ENCODE measurements at places on chromosomes 11 and 22.
A peak's percentile ranks its signal among the peaks of the same experiment; 100 is the strongest.

DNA sequence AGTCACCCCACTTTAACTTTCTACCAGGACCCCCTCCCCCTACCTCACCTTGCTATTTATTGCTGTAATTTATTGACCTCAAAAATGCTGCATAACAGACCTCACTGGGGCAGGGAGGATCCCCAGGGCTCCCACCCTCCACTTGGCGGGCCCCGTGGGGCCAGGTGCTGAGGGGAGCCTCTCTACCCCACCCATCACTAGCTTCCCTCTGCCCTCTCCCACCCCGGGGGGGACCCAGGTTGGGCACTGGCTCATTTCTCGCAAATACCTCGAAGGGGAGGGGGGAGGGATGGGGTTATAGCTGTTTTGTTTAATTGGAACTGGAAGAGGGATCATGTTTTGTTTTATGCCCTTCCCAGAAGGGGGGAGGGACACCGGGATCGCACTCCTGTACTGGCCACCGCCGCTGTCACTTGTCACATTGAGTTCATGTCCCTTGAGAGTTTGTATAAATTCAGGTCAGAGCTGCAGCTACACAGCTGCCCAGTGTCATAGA is 16.3 kb upstream of the TMEM191C start:
- DNase-seq, result no peak

- no peak for DNase-seq
Measured at GRCh38 chr11:32836946-32837345, 7.2 kb downstream of the PRRG4 start.

DNA sequence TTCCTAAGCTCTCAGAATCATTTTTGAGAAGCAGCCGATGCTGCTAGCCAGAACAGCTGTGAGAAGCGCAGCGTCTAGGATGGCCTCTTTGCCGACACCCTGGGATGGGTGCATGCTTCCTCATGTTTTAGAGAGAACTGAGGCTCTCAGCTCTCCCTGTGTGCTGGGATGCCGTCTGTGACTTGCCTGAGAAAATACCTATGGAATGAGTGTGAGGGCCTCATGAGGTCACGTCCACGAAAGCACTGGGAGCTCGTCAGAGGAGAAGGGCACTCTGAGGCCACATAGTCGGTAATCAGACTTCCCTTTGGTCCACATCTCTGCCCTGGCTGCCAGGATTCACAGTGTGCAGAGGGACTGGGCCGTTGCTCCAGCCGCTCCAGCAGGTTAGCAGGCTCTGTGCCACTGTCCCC is 54.7 kb downstream of the MICAL3 start:
- peak; percentile 99 for DNase-seq

GRCh38 chr22:29152045-29152953 is 53.4 kb upstream of the EMID1 start:
- no peak for DNase-seq

- DNase-seq, result no peak
Measured at GRCh38 chr11:36399745-36400144, 103.7 kb downstream of the PRR5L start.

GRCh38 chr11:131253142-131253655 is 117.2 kb upstream of the NTM start:
- no peak for DNase-seq

- peak; percentile 24 for DNase-seq
Measured at GRCh38 chr11:19561011-19561410, 151.6 kb upstream of the NAV2 start.

DNA sequence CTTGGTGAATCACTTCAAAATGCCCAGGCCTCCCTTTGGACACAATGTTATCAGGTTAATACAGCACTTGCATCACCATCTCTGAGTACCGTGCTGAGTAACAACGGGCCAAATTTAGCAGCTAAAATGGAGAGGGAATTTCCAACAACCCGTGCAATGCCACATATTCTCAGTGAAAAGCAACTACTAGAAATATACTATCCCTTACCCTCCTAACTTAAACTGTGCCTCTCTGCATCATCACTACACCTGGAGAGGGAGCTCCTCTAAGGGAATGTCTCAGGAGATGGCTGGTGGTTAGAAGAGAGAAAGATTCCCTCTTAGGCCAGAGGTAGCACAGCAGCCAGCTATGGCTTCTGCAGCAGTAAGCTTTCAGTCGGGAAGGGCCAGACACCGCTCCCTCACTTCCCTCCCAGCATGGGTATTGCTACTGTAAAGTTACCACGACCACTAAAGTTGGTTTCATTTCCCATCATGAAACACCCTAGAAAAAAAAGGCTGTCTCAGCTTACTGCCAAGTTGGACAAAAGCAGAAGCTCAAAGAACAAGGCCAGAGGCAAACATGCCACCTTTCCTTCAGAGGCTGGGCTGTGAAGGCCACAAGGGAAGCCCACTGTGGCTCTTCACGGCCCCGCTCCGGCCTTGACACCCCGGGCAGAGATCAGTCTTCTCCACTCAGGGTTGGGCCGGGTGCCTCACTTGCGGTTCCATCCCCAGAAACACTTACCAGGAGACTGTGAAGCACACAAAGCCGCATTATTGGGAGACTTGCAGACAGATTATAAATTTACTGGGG is 3.9 kb downstream of the MAML2 start:
- DNase-seq, result peak; percentile 84

DNA sequence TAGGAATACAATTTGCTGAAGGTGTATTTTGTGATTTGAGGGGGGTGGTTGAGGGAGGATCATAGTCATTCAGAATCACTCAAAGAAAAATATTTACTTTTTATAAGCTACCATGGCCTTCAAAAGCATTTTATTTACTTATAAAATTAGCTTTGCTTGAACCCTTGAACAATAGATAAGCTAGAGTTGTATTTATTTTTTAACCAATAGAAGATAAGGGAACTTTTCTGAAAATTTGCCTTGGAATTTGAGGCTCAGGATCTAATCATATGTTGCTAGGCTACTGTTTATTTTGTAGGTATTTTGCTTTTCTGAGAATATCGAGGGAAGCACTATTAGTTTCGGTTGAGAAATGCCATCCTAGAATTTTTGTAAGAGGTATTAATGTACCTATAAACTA is 82.1 kb downstream of the EMSY start:
- no peak for DNase-seq

DNA sequence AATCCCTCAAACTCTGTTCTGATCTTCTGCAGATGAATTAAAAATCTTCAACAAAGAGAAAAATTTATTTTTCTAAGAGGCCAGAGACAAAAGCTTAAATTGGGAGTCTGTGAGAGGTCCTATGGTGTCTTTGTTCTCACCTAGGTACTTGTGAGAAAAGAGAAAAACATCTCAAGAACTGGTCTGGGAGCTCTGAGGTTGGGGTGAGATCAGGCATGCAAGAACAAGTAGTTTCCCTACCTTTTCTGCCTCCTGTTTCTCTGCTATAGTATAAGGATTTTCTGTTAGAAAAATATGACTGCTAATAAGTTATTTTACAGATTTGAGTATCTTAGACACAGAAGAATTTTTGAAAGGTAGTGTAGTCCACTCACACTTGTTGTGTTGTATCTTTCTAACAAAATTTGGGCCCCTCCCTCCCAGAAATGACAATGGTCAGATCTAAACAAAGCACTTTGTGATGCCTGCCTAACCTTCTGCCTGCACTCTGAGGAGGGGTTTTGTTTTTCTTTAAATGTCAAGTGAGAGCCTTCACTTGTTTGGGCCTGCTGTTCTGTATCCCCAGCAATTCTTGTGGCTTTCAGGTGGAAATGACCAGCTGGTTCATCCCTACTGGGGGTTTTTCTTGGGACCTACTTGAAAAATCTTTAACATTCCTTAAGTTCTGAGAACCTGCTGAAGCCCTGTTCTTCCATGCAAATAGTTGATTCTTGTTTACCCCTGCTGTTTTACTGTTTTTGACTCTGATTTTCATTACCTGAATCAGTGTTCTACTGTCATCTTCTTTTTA is 13.6 kb upstream of the OR51S1 start:
- no peak for DNase-seq

DNA sequence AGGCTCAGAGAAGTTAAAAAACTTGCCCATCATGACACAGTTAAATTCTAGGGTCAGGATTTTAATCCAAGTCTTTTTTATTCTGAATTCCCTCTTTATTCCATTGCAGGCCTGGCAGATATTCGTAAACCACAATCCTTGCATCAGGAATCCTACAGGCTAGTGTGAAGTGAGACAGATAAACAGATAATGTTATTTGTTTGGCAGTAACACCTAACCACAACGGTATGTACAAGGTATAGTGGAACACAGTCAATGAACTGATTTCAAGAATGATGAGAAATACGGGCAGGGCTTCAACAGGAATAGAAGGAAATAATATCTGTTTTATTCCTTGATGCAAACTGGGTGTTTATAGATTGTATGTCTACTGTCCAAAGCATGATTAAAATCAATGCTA is 32.0 kb upstream of the NARS2 start:
- no peak for DNase-seq

DNA sequence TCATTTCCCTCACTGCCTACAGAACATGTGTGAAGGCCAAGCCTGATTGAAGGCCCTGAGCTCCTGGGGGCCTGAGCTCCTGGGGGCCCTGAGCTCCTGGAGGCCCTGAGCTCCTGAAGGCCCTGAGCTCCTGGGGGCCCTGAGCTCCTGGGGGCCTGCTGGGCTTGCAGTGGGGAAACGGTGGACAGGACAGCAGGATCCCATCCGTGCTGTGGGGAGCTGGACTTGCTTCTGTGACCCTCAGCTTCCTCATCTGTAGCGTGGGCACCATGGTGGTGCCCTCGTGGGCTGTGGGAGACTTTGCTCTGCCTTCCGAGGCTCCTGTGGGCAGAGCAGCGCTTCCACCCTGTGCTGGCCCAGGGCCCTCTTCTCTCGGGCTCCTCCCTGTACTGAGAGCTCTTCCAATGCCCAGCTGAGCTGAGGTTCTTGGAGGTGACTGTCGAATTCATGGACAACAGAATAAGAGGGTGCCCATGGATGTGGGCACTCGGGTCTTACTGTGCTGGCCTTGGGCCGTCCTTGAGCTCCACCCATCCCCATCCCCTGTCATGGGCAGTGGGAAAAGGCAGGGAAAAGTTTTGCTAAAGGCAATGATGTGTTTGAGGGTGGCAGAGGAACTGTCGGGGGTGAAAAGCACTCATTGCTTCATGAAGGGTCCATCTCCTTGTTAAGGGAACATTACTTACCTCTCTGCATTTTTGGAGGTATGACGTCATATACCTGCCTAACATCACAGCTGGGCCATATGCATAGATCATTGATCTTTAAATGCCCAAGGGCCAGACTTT is 786.7 kb downstream of the TBC1D22A start:
- no peak for DNase-seq

GRCh38 chr11:35061516-35062440 is 77.2 kb upstream of the CD44 start:
- no peak for DNase-seq

- DNase-seq, result no peak
Measured at GRCh38 chr11:117855186-117855845, 21.1 kb downstream of the FXYD6 start.

GRCh38 chr11:76654298-76654851 is 16.2 kb downstream of the LRRC32 start:
- peak; percentile 97 for DNase-seq

- no peak for DNase-seq
Measured at GRCh38 chr22:49094151-49094550, 733.5 kb downstream of the BRD1 start.

- DNase-seq, result peak; percentile 80
Measured at GRCh38 chr11:6646071-6646470, 9.5 kb downstream of the DCHS1 start.

GRCh38 chr11:86747801-86748200 is 52.5 kb upstream of the PRSS23 start:
- DNase-seq, result no peak

DNA sequence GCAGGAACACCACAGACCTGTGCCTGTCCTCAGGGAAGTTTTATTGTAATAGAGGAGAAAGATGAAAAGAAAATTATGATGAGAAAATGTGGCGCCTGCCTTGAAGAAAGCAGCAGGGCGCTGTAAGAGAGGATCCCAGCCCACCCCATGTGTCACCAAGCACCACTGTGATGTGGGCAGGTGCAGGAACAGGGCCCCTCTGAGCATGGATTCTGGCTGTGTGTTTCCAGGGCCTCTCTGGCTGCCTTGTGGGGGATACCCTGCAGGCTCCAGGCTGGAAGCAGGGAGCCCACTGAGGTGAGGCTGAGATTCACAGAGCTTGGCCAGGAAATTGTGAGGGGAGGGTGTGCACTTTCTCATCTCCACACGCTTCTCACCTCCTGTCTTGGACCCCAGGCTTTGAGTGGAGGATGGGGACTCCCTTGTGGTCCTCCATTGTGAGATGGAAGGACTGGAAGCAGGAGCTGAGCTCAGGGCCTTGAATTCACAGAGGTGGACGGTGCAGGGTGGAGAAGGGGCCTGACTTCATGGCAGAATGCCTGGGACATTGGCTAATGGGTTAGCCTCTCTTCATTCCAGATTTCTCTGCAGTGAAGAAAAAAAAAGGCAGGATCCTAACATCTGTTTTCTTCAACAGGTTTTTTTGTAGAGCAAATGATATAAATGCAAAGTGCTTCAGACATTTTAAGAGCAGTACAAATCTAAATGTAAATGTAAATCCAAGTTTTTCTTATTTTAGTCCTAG is 246.6 kb upstream of the B3GAT1 start:
- no peak for DNase-seq

- DNase-seq, result no peak
Measured at GRCh38 chr11:60515144-60515855, at the start of gene MS4A13. Gene MS4A13 (plus strand): TSS chr11:60515392. CDS start chr11:60518084, 2,692 bp downstream.

DNA sequence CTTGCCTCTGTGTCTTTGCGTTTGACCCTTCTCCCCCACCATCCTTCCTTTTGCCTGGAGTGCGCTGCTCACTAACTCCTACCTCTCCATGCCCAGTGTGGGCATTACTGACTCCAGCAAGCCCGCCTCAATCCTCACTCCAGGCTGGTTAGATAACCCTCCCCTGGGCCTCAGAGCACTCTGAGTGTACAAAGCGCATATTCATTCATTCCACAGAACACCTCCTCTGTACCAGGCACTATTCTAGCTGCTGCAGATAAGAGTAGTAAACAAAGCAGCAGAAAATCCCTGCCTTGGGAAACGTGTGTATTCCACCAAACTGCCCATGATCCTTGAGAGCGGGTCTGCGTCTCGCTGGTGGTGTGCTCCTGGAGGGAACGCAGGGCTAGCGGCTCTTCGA is 3.2 kb downstream of the SLC22A8 start:
- no peak for DNase-seq

DNA sequence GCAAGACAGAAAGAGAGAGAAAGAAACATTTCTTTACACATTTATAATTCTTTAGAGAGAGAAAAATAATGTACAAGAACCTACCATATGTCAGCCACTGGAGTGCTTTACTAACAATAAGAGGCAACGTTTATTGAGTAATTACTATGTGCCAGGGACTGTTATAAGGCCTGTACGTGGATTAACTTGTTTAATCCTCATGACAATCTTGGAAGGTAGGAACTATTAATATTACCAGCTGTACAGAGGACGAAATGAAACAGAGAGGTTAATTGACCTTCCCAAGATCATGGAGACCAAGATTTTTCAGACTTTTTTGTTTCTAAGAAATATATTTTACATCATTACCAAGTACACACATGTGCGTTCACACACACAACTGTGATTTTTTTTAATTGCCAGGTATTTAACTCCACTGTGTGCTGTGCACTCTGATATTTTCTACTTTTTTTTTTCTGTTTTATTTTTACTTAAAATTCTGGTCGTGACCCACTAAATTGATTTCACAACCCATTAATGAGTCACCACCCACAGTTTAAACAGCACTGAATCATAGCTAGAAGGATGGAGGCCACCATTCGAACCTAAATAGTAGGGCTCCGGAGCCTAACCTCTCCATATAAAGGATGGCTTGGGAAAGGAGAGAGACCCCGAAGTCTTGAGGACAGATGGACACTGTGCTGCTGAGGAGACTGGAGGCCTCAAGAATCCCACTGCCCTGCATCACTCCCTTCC is 21.4 kb downstream of the CREB3L1 start:
- peak; percentile 93 for DNase-seq
